Peyer's patch (tissue), 4 donors: ENCODE measurements at places on chromosomes 13 and 19. TPM values are rescaled to one million over a fixed set of nuclear protein-coding genes. Genes with fewer than 3 reads are reported as not detected.

DNA sequence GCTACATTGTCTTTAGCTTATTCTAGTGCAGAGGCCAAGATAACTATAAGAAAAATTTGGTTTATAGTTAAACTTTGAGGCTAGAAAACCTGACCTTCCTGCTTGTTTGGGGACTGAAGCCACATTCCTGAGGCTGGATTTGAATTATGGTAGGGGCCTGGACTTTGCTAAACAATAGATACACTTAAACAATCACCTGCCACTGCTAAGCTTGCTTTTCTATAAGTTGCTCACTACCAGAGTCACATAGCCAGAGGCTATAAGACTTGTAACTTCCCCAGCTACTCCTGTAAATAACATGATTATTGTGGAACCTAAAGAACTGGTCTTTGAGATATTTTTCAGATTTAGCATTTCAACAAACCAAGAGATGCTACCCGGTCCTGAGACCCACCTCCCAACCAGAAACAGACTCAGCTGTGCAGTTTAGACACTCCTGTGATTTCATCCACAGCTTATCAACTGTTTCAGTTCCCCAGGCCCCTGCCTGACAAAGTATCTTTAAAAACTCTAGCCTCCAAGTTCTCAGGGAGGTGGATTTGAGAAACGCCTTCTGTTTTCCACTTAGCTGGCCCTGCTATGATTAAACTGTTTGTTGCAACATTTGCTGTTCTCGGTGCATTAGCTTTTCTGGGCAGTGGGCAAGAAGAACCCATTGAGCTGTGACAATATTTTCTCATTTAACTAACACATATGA is 77.7 kb downstream of the MIPEP start:
- no peak for DNase-seq

- no peak for DNase-seq
Observed at GRCh38 chr19:42189133-42189532, 28.3 kb downstream of the DEDD2 start.

The NUDT19 gene
- 7.4 TPM for total RNA-seq

The ATCAY gene
- total RNA-seq, result not detected

The NKPD1 gene
- not detected for total RNA-seq

The PSG1 gene
- total RNA-seq, result not detected

DNA sequence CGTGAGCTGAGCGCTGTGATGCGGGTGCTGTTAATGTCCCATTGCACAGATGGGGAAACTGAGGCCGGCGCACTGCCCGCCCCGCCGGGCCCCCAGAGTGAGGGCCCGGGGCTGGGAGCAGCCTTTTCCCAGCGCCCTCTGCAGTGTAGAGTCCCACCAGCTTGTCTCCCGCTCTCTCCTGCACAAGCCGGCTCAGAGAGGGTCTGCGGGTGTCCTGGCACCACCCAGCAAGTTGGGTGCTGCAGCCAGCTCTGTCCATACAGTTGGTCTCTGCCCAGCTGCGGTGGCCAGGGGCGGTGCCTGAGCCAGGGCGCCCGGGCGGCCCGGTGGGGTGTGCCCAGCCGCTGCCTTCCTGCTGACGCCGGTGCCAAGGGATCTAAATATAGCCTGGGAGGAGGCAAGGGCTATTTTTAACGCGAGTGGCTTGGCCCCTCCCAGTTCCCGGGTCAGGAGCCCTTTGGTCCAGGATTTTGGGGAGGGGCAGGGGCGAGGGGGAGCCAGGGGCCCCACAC is 19.3 kb downstream of the GADD45B start:
- peak; percentile 92 for DNase-seq

DNA sequence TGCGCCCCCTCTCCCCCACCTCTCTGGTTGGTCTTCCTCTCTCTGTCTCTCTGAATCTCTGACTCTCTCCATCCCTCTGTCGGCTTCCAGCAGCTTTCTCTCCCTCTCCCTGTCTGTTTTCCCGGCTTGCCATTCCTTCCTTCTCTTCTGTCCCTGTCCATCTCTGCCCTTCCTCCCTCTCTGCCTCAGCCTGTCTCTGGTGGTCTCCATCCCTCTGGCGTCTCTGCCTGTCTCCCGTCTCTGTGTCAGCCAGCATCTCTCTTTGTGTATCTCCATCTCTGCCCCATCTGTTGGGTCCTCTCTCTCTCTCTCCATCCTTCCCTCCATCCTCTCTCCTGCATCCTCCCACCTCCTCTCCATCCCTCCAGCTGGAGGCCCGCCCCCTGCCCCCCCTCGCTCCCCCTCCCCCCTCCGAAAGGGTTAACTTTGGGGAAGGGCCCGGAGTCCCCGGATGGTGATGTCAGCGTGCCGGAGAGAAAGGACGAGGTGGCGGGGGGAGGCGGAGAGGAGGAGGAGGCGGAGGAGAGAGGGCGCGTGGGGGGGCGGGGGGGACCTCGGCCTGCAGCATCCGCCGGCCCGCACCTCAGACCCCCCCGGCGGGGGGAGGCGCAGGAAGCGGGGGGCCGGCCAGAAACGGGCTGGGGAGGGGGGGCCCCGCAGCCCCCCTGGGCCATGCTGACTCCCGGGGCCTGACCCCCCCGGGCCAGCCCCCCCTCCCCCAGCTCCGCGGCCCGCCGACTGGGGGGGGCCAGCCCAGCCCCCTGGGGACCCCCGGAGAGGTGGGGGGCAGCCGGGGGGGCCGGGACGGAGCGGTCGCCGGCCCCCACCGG is at the start of gene BRSK1:
BRSK1 (plus strand) TSS at position 450 of the 830 bp plus-strand sequence. CDS start 446 bp downstream, outside the sequence.
- DNase-seq, result no peak

The CEACAM8 gene
- not detected for total RNA-seq

GRCh38 chr19:1455002-1455335 is 5.0 kb downstream of the APC2 start:
- peak; percentile 65 for DNase-seq

- no peak for DNase-seq
Observed at GRCh38 chr13:23715092-23715761, 145.0 kb downstream of the TNFRSF19 start.

GRCh38 chr13:114279146-114279545 is 2.3 kb upstream of the UPF3A start:
- no peak for DNase-seq

The SBSN gene
- total RNA-seq, result not detected

DNA sequence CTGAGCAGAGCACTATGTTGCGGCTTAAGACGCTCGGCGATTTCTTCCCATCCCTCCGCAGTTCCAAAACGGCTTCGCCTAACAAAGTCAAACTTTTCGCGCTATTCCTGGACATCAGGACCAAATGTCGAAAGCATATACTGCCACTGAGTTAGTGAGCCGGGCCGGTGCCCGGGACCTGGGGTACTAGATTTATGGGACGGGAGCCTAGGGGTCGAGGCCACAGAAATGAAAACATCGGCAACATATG is 699 bp downstream of the RCBTB2 start:
- no peak for DNase-seq

DNA sequence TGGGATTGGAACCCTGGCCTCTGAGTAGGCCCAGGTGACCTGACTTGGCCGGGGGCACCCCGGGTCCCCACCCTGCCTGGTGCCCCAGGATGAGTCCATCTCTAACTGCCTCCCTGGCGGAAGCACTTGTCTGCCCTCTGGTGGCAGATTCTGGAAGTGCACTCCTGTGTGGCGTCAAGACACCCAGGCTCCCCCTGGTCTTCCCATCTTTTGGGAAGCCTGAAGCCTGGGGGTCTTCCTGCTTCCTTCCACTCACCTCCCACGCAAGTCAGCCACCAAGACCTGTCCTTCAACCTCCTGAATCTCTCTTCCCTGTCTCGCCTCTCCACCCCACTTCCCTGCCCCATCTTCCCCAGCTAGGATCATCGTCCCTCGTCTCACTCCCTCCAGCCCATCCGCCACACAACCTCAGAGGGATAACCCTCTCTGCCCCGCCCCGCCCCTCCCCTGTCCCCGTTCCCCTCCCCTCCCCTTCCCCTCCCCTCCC is 7.4 kb downstream of the RABAC1 start:
- peak; percentile 81 for DNase-seq

- DNase-seq, result no peak
Observed at GRCh38 chr13:99435998-99436397, 65.3 kb upstream of the TM9SF2 start.

DNA sequence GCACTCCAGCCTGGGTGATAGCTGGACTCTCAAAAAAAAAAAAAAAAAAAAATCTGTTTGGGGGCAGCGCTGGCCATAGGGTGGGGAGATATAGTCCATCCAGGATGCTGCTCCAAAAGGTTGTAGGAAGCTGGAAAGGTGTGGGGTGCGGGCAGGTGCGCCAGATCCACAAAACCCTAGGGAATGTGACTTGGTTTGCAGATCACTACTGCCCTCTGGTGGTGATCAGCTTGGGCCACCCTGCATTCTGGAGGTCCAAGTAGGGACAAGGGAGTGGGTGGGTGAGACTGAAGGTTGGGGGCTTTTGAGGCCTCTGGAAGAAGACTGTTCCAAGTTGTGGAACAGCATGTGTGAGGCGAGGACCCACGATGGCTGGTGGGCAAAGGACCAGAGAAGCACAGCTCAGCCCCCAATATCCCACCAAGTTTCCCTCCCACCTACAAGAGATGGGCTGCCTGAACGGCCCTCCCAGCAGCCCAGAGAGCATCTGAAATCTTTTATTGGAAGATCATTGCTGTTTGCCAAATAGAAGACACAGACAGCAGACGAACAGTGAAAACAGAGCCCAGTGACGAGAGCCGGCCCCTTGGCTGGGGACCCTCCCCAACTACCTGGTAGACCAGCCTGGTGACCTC is 10.4 kb upstream of the TYK2 start:
- DNase-seq, result peak; percentile 64

- no peak for DNase-seq
Observed at GRCh38 chr13:25069911-25070310, 26.0 kb upstream of the PABPC3 start.

GRCh38 chr19:13425151-13425550 is 81.1 kb downstream of the CACNA1A start:
- DNase-seq, result no peak

The TIMM50 gene
- total RNA-seq, result 32.2 TPM

The FBXO17 gene
- total RNA-seq, result 5.4 TPM

- DNase-seq, result no peak
Observed at GRCh38 chr13:31174018-31174417, 12.3 kb upstream of the HSPH1 start.

The MOB3A gene
- 55.3 TPM for total RNA-seq

The TEX101 gene
- total RNA-seq, result not detected

- no peak for DNase-seq
Observed at GRCh38 chr13:77306458-77306857, 20.4 kb downstream of the MYCBP2 start.

GRCh38 chr19:6235031-6235951 is 44.5 kb downstream of the MLLT1 start:
- DNase-seq, result no peak

- DNase-seq, result peak; percentile 97
Observed at GRCh38 chr19:52637718-52638585, at the start of gene ZNF83. TSS of gene ZNF83 (minus strand) at chr19:52638355.

DNA sequence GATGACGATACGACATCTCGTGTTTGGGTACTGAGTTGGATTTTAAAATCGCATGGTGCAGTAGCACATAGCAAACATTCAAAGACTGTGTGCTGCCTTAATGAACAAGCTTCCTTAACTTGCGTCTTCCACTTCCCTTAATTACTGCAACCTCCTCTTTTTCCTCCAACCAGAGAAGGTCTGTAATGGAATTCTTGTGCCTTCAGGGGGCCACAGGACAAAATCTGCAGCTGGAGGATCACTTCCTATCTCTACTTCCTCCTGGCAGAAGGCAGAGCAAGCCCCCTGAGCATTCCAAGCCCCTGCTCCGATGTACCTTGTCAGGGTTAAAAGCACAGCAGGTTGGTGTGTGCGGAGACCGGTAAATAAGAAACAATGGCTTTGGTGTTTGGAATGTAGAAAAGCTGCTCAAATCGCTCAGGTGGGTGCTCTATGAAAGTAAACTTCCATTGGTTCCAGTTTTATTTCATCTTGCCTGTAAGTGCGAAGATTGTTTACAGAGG is 151.3 kb upstream of the UQCRFS1 start:
- no peak for DNase-seq

DNA sequence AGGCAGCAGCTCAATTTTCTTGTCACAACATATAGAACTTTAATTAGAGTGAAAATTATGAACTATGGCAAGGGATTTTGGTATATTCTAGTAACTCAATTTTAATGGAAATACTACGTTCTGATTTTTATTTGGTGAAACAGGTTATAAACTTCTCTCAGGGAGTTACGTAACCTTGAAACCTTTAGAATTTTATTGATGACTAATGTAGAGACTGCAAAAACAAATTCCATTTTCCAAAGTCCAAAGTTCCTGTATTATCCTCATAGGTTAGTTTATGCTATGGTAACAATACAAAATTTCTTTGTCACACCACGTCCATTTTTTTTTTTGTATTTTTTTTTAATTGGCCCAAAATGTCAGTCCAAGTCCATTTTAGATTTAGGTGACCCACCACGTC is 185.7 kb downstream of the KLF5 start:
- no peak for DNase-seq

The C19orf81 gene
- not detected for total RNA-seq

- DNase-seq, result no peak
Observed at GRCh38 chr19:6381030-6381750, 5.5 kb upstream of the PSPN start.

DNA sequence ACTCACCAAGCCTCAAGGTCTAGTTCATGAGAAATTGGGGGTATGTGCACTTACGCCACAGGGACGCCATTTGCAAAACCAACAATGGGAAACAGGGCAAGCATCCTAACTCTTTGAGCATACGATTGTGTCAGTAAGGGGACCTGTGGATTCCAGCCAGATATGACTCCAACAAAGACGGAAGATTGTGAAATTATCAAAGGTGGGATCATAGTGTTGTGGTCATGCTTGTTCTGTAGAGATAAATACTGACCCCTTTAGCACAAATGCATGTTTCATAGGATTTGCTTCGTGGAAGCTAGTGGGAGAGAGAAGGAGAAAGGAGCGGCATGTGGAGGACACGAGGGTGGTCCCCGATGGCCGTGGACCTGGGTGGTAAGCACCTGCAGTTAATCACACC is 37.8 kb downstream of the GATAD2A start:
- no peak for DNase-seq

DNA sequence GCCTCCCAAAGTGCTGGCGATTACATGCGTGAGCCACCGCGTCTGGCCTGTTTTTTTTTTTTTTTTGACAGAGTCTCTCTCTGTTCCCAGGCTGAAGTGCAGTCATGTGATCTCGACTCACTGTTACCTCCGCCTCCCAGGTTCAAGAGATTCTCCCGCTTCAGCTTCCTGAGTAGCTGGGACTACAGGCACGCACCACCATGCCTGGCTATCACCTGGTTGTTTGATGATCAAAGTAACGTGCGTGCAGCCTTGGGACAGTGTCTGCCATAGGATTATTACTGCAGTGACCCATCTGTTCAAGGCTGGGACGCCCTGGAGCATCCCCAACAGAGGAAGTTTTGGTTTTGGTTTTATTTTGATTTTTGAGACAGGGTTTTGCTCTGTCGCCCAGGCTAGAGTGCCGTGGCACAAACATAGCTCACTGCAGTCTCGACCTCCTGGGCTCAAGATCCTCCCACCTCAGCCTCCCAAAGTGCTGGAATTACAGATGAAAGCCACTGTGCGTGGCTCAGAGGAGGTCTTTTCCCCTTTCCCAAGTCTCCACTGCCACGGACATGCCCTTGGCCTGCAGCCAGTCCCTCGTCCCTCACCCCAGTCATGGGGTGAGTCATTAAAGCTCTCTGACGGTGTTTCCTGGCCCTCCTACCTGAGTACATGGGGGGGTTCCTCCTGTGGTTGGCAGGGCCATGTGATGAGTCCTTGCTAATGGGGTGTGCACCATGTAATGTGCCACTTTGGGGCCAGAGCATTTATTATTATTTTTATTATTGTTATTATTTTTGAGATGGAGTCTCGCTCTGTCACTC is 65.6 kb downstream of the IER2 start:
- peak; percentile 52 for DNase-seq

GRCh38 chr19:49340069-49340864 is 5.1 kb downstream of the CD37 start:
- peak; percentile 72 for DNase-seq

The CRX gene
- not detected for total RNA-seq

GRCh38 chr13:36273431-36273830 is 24.2 kb downstream of the CCDC169 start:
- no peak for DNase-seq
